ENCODE measurements at places on chromosomes 3 and 15.

DNA sequence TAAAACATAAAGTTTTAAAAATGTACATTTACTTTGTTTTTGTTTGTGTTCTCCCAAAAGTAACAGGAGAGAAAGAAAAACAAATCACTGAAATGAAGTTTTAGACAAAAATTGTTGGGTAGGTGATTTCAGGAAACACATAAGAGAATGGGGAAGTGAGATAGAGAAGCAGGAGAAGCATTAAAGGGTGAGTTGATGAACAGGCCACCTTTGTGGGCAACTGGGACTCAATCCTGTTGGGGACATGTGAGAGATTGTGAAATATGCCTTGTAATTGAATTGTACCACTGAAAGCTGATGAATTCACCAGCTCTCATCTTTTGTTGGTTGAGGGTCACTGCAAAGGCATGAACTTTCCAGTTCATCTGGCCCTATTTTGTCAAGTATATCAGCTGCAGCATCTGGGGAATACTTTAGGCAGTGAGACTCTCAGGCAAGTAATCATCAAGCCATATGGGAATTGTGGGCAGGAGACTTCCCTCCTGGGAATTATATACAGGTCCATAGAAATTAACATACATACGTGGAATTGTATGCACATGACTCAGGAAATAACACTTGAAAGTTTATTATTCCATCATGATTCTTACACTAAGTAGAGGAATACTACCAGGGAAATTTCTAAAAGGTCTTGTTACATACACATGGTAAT lies 181.0 kb downstream of the ZBBX start:
- no peak for DNase-seq

DNA sequence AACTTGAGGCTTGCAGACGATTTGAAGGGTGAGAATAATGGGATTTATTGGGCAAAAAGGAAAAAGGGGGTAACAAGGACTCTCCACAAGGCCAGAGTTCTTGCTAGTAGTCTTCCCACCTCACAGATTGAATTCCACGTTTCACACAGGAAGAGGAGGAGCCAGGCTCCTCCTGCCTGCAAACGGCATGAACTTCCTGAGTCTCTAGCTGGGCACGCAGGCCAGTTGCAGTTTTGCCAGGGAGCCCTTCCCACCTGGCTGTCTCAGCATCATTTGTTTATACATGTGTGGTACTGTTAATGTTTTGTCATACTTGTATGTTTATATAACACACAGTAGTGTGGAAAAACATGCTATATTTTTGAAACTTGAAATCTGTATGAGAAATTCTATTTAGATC lies 155.0 kb downstream of the NLGN1 start:
- no peak for DNase-seq

- no peak for DNase-seq
These were observed 56.5 kb downstream of the SLC7A14 start for GRCh38 chr3:170529346-170529745.

GRCh38 chr3:148992027-148992634 lies 791 bp downstream of the GYG1 start:
- DNase-seq, result peak; percentile 28

GRCh38 chr15:60555291-60555690 lies 76.3 kb upstream of the ICE2 start:
- DNase-seq, result no peak

DNA sequence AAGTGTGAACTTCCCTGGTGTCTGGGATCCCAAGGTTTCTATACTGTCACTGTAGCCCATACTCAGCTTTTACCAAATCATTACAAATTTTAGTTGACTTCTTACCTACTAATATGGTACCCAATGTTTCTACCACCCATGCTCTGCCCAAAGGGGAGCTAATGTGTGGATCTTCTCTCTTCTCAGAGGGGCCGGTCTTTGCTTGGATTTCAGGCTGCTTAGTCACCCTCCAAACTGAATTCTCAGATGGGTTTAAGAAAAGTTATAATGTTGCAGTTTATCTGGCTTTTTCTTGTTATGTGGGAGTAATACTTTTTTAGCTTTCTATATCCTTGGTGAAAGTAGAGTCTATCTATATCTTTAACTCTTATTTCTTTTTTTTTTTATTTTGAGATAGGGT lies 67.1 kb upstream of the AKAP13 start:
- DNase-seq, result no peak

DNA sequence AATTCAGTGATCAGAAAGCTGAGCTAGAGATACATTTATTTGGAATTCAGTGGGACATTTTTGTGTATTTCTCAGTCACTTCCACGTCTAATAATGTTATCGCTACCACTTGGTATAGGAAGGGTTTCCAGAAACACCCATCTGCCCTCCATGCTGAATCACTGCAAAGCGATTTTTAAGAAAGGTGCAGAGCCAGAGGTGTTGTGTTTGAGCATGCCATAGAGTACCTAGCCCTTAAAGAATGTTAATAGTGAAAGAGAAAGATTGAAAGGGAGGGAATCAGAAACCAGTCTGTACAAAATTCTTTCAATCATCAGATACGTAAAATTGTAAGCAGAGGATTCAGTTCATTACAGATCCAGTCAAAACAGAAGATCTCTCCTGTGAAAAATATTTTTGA lies 80.1 kb upstream of the ARL6 start:
- no peak for DNase-seq

DNA sequence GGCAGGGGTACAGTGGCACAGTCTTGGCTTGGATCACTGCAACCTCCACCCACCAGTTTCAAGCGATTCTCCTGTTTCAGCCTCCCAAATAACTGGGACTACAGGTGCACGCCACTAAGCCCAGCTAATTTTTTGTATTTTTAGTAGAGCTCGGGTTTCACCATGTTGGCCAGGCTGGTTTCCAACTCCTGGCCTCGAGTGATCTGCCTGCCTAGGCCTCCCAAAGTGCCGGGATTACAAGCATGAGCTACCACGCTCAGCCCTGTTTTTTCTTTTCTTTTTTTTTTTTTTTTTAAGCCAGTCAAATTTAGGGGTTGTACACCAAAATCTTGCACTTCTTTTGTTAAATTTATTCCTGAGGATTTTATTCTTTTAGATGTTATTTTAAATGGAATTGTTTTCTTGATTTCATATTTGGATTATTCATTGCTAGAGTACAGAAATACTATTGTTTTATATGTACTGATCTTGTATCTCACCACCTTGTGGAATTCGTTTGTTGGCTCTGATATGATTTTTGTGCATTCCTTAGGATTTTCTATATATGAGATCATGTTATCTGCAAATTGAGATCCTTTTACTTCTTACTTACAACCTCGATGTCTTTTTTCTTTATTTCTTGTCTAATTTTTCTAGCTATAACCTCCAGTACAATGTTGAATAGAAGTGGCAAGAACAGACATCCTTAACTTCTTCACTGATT lies 65.6 kb downstream of the ZNF609 start:
- no peak for DNase-seq

DNA sequence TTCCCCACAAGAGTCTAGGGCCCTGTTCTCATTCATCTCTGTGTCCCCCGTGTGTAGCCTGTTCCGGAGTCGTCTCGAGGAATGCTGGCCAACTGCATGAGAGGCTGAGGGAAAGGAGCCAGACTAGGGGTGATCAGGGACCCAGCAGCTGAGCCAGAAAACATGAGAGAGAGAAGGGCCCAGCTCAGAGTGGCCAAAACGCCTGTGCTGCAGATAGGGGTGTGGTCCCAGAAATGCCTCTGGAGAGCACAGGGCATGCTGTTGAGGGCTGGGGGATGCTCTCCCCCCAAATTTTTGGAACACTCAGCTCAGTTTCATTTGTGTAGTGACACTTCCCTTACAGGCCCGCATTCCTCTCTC lies 14.1 kb downstream of the CYP1A2 start:
- no peak for DNase-seq

DNA sequence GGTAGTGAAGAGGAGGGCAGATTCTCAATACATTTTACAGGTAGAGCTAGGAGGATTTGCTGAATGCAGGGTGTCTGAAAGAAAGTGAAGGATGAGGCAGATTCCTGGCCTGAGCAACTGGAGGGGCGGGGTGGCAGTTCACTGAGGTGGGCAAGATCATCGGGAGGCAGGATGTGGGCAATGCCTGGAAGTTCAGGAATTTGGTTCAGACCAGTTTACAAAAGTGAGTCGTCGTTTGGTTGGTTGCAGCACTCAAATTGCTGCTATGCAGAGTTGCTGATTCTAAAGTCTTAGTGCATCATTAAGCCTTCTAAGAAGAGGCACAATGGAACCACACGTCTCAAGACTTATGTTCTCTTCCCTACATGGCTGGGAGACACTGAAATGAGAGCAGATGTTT lies 134.0 kb downstream of the MFSD1 start:
- DNase-seq, result no peak

- DNase-seq, result peak; percentile 65
These were observed 6.9 kb downstream of the NEK11 start for GRCh38 chr3:131033480-131034080.

DNA sequence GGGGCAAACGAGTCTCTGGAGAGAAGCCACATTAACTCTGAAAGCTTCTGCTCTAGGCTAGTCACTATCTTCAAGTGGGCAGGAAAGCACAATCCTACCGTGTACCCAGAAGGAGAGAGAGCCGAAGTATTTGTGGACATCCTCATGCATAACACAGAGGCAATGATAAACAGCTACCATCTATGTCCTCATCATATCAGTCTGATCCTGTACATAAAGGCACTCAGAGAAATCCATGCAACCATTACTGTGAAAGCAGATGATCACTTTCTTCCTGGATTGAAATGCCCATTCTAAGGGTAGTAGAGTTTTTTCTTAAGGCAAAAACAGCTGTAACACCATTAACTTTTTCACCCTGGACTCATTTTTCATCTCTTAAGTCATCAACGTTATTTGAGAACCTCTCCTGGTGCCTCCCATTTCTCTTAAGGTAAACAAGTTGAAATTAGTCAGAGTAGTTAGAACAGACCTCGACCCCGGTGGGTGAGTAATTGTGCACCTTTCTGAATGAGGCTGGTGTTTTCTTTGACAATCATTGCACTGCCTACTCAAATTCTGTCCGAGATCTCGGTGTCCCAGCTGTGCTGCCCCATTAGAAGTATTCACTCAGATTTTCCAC lies 327.4 kb downstream of the SHQ1 start:
- peak; percentile 91 for DNase-seq

DNA sequence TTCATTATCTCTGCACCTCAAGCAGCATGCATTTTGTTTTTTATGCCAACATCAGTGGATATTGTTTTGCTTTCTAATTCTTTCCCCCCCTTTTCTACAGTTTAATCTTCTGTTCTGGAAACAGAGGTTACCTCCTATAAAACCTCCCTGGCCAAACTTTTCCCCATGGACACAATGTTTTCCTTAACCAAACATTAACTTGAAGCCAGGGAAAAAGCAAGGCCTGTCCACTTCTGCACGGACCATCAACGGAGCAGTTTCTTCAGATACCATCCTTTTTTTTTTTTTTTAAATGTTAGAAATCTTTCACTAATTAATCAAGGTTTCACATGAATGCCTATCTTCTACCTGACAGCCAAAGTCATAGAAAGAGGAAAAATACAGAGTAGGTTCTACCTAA lies 127.0 kb downstream of the ADAMTS9 start:
- no peak for DNase-seq

Measured in activated CD4-positive, alpha-beta T cell treated with anti-CD3 and anti-CD28 coated beads, Interleukin-2, amount 50 U/mL, for 16 hours (primary cell).